IPS DF 6.9 (cell line): ENCODE measurements at places on chromosomes 16 and 17.
A peak's percentile ranks its signal among the peaks of the same experiment; 100 is the strongest.

DNA sequence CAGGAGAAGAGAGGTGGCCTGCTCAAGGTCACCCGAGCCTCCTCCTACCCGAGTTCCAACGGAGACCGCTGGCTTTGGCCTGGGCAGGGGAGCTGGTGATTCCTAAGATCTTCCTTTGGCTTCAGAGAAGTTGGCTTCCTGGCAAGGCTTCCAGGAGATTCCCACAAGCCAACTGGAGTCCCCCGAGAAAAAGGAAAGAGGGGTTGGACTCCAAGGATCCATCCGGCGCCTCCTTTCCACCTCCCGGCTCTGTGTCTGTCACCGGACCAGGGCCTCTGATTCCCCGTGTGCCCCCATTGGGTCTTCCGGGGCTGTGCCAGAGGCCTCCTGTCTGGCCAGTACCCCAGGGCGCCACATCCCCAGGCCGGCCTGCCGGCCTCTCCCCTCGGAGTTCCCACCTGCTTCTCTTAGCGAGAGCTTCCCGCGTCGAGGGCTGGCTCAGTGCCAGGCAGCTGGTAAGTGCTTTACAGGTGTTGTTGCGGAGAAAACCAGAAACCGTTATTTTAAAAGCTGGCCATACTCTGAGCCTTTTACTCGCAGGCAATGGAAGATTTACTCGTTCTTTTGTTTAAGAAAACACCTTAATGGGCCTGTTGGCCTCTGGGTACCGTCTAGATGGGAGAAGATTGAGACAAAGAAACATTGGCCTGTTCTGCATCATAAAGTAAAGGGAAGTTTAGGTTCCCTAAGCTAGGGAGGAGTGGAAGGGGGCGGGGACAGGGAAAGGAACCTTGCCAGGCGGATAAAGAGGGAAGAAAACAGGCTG, 258.4 kb upstream of the SDK2 start:
- no peak for DNase-seq

DNA sequence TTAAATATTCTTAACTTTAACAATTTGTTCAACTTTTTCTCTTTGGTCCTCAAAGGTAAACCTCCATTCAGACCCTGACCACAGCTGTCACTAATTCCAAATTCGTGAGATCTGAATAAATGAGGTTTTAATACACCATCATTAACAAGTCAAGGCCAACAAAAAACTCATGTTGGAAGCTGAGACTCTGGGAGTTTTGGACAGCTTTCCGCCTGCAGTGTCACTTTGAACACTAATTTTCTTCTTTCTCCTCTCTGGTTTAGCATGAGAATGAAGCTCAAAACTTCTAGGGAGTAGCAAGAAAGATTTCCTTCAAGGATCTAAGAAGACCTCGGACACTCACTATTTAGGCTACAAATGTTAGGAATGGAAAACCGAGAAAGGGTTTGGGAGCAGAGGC, 32.7 kb upstream of the DNAH9 start:
- DNase-seq: no peak

- no peak for DNase-seq
Observed at GRCh38 chr16:66035096-66035495, 331.4 kb upstream of the CDH5 start.

DNA sequence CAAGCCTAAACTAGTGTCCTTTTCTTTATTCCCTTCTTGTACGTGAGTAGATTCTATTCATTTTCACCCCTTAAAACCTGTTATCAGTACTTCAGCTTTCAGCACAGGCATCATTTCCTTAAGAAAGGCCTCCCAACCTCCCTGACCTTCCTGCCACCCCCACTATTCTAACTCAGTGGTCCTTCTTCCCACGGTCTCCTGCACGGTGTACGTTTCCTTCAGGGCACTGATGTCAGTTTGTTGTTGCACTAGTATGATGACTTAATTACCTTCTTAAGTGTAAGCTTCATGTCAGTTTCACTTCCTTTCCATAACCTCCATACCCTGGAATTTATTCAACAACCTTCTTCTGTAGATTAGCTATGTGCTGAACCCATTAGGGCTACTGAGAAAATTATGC, 484.2 kb downstream of the HS3ST4 start:
- no peak for DNase-seq

DNA sequence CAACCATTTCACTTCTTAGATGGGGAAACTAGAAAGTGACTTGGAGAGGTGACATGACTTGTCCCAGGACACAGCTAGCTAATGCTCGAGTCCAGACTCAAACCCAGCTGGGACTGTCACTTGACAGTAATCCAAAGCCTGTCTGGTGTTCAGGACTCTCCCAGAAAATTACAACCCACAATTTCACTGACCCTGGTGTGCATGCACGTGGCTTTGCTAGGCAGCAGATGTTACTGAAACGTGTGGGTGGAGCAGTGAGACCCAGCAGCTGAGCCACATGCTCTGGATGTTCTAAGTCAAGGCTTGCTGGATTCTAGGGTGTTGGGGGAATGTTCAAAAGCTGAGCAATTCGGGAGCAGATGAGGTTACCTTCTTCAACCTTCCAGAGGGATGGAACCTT, 364.6 kb downstream of the GRIN2A start:
- DNase-seq: no peak

DNA sequence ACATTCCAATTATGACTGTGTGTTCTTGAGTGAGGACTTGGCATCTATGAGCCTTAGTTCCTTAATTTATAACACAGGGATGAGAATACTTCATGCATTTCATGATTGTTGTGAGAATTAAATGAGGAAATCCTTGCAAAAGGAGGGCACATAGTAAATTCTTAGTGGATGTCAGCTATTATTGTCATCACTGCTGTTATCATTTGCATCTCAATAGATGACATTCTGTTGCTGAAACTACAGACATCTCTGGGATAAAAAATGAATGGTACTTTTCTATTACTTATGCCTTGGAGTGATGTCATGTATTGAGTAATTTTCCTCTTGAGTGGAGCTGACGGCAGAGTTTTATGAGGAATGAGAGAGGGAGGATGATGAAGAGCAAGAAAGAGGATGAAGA, 184.4 kb upstream of the CDH11 start:
- no peak for DNase-seq

DNA sequence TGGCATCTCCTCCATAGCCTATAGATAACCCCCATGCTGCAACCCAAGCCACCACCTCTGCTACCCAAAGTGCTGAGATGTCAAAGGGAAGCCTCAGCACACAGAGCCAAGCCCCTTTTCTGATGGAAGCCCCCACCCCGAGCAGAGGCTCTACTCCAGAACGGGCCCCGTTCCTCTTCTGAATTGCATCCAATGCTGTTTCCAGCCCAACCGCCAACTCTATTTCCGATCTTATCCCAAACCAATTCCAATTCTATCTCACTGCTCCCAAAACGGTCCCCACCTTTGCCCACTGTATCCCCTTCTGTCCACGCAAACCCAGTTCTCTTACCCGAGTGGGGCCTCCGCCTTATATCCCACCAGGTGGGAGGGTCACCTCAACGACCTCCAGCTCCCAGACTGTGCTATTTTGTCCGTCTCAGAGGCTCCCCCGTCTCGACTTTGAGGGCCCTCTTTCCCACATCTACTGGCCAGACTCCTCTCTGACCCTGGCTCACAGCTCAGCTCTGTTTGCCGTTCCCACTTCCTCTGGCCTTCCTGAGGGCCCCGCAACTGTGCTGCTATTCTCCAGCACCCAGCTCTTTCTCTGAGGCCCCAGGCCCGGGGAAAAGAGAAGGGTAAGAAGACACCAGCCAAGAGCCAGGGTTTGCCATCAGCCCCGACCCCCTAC, 487 bp downstream of the SRL start:
- DNase-seq: no peak

- DNase-seq: peak; percentile 94
Observed at GRCh38 chr17:47650525-47651522, 1.1 kb downstream of the KPNB1 start.

GRCh38 chr17:51947160-51947735, 211.3 kb downstream of the CA10 start:
- DNase-seq: no peak

DNA sequence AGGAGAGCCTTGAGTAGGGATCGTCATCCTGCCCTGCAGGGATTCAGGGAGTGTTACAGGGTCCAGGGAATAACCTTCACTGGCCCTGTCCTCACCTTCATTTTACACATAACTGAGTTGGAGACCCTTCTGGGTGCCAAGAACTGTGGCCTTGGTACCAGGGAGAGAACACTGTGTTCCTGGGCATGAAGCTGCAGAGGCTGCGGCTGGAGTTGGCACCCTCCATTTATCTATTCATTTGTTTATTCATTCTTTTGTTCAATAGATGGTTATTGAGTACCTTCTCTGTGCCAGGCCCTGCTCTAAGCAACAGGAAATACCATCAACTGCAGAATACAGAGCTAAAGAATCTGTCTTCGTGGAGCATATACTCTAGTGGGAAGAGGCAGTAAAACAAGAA, 6.7 kb downstream of the ABCC3 start:
- no peak for DNase-seq

GRCh38 chr16:68935008-68935407, 91.7 kb downstream of the TANGO6 start:
- no peak for DNase-seq

DNA sequence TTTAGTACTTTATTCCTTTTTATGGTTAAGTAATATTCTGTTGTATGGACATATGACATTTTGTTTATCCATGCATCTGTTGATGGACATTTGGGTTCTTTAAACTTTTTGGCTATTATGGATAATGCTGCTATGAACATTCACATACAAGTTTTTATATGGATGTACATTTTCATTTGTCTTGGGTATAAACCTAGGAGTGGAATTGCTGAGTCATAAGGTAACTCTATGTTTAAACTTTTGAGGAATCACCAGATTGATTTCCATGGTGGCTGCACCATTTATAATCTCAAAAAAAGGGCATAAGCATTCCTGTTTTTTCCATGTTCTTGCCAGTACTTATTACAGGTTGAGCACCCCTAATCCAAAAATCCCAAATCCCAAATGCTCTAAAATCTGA, 90.3 kb upstream of the CRHR1 start:
- no peak for DNase-seq

GRCh38 chr17:34756637-34757021, 177.2 kb downstream of the TMEM132E start:
- DNase-seq: no peak

GRCh38 chr17:74343526-74344284, 17.7 kb downstream of the KIF19 start:
- no peak for DNase-seq

GRCh38 chr17:82060614-82061013, 5.0 kb downstream of the DUS1L start:
- no peak for DNase-seq

DNA sequence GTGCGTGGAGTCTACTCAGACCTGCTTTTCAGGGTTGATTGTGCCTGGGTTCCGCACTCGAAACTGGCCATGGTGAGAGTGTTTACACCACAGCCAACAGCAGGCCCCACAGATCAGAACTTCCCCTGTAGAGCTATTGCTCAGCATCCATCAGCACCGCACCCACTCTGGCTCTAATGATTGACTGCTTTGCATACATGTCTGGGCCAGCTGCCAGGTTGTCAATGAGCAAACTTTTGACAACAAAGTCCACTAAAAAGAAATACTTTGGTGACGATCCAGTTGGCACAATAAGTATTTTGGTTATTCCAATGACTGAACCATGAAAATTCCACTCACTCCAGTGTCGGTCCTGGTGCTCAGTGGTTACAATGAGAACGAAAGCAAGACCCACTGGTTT, 190.7 kb downstream of the FOXL1 start:
- no peak for DNase-seq

GRCh38 chr17:77772461-77772897, 186.0 kb upstream of the TNRC6C start:
- peak; percentile 70 for DNase-seq

DNA sequence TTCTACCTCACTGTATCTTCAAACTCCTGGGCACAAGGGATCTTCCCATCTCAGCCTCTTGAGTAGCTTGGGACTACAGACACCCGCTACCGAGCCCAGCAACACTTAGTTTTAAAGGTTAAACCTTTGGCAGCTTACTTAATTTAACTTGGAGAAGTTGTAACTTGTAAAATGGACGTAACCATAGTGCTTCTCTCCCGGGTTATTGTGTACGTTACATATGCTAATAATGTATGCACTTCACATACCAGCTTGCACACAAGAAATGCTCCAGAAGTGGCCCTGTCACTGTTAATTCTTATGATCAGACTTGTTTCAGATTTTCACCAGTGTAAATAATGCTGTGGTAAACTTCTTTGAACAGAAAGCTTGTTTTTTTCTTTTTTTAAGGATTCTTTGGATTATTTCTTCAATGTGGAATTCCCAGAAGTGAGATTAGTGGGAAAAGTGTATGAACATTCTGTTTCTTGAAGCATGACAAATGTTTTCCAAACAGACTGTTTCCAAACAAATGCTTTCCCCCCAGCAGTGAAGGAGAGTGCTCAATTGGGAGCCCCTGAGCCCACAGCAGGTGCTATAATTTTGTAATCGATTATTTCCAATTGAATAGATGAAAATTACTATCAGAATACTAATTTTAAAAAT, 61.5 kb downstream of the EPN2 start:
- DNase-seq: no peak

- no peak for DNase-seq
Observed at GRCh38 chr16:28192806-28193529, 18.8 kb downstream of the XPO6 start.

DNA sequence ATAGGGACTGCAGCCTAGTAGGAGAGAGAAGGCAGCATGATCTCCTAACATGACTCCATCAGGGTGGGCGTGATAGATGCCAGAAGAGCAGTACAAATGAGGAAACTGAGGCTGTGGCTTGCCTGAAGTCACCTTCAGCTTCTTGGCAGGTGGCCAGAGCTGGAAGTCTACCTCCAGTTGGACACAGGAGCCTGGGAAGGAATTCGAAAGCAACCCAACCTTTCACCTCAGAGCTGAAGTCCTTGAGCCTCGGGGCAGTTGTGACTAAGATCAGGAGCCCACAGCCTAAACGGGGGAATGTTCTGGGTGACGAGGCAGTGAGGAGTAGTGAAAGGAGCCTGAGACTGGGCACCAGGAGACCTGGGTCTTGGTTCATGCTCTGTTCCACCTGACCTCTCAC, 9.4 kb upstream of the SLC52A1 start:
- DNase-seq: no peak

- DNase-seq: no peak
Observed at GRCh38 chr17:76239538-76240274, 587 bp downstream of the RNF157 start.

DNA sequence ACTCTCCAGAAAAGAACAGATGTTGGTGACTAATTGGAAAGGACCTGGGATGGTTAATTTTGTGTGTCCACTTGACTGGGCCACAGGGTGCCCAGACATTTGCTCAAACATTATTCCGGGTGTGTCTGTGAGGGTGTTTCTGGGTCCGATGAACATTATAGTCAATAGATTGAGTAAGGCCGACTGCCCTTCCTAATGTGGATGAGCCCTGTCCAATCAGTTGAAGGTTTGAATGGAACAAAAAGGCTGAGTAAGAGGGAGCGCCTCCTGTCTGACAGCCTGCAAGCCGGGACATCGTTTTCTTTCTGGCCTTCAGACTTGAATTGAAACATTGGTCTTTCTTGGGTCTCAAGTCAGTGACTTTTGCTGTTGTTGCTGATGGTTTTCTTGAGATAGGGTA, 22.8 kb upstream of the ITPRIPL2 start:
- DNase-seq: no peak

GRCh38 chr16:58499615-58500351, at the start of gene NDRG4:
Gene NDRG4 (plus strand): TSS chr16:58500143. CDS start chr16:58500249, 106 bp downstream.
- peak; percentile 48 for DNase-seq
